ENCODE measurements at places on chromosomes 1 and 21. TPM values are rescaled to one million over a fixed set of nuclear protein-coding genes. Genes with fewer than 3 reads are reported as not detected.
A peak's percentile ranks its signal among the peaks of the same experiment; 100 is the strongest.

Gene LIN9
- total RNA-seq: 4.3 TPM

DNA sequence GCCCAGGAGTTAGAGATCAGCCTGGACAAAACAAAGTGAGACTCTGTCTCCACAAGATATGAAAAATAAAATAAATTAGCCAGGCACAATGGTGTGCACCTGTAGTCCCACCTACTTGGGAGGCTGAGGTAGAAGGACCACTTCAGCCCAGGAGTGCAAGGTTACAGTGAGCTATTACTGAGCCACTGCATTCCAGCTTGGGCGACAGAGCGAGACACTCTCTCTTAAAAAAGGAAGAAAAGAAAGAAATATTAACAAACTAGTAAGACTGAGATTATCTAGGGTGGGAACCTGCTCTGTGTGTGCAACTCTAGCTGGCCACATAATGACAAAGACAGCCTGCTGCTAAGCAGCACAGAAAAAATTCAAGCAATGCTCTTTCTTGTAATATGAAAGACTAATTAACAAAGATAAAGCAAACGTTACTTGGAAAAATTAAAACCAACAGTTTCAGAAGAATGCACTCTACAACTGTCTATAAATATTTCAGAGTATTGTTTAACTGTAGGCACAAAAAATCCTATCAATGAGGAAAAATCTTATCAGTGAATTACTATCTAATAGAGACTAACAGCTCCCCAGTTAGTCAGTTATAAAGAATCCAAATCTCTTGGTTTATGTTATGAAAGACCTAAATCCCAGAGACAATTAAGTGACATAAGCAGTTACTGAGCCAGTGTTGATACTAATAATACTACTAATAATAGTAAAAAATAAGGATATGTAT, 74.5 kb downstream of the ENAH start:
- DNase-seq: no peak

DNA sequence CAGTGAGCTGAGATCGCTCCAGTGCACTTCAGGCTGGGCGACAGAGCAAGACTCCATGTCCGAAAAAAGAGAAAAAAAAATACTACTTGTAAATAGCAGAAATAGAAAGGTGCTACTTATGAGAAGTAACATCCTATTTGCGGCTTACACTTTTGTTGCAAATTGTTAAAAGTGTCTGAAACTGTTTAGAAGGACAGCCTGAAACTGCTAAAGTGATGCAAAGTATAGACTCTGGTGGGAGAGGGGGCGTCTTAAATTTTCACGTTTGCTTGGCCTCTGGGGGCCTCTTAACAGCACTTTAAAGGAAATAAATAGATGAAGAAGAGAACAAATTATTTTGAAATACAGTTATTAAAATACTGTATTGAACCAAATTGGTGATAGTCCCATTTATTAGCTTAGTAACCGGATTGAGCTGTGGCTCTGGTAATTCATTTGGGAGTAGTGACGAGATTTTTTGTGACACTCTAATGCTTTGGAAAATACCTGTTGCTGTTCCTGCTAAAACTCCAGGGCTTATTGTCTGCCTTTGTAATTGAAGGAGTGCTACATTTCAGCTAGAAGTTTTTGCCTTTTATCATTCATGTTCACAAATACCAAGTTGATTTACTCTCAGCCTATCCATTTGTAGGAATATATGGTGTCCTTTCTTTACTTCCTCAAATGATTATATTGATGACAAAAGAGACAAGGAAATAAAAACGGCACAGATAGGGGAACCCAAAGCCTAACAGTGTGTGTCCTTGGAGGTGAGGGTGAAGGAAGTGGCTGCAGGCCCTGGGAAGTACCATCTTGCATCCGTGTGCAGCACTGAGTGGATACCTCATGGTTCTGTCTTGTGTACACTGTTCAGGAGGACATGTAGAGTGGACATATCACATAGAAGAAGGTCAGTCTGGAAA, 6.2 kb downstream of the PKNOX1 start:
- no peak for DNase-seq

Gene SPTA1
- total RNA-seq: not detected

GRCh38 chr1:197919346-197920066, 2.3 kb downstream of the LHX9 start:
- DNase-seq: peak; percentile 46

GRCh38 chr1:15992582-15993500, 11.2 kb upstream of the SRARP start:
- no peak for DNase-seq

Gene SYT2
- 0.11 TPM for total RNA-seq

Measured in suprapubic skin (tissue), 4 donors.